ENCODE measurements at places on chromosomes 11 and 22. TPM values are rescaled to one million over a fixed set of nuclear protein-coding genes. Genes with fewer than 3 reads are reported as not detected.

C11orf86 gene
- not detected for total RNA-seq

WBP2NL gene
- not detected for total RNA-seq

C11orf42 gene
- total RNA-seq: not detected

DNA sequence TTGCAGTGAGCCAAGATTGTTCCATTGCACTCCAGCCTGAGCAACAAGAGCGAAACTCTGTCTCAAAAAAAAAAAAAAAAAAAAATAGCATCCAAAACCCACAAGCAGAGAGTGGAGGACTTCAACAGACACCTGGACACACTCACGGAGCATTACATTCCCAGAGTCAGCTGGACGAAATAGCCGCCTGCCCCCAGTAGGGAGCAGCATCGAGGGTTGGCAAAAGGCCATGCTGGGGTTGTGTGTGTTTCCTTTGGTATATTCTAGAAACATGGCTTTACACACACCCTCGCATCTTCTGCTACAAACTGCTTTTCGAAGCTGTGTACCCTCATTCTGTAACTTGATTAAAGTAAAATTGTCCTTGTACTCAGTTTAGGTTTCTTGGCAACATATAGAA is 5.3 kb downstream of the ADA2 start:
- H3K27me3 ChIP-seq: no peaks in the 10 kb centered on the region
- peaks cover 4% of the 10 kb centered on the region for H3K4me1 ChIP-seq
- H3K36me3 ChIP-seq: no peaks in the 10 kb centered on the region
- no peak overlapping the region for H3K4me3 ChIP-seq
- peak; percentile 62 for DNase-seq

- no peak for DNase-seq
- no peak overlapping the region for H3K4me3 ChIP-seq
- peaks cover 2% of the 10 kb centered on the region for H3K27me3 ChIP-seq
Measured at GRCh38 chr11:120532832-120533196, 21.3 kb downstream of the GRIK4 start.
